ENCODE measurements at places on chromosomes 5 and 9.

- DNase-seq: no peak
Measured at GRCh38 chr5:27377626-27378025, 339.2 kb upstream of the CDH9 start.

DNA sequence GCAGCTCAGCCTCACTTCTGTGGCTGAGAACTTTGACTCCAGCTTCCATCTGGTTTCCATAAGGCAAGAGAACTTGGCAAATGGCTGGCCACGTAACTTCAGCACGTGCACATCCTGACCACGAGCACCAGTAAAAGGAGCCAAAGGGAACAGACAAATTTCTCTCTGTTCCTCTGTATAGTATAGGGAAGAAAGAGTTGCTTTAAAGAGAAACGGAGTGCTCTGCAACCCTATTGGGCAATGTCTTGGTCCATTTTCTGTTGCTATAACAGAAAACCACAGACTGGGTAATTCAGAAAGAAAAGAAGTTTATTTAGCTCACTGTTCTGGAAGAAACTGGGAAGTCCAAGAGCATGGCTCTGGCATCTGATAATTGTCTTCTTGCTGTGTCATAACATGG is 558.7 kb downstream of the ACTL7B start:
- DNase-seq: no peak

DNA sequence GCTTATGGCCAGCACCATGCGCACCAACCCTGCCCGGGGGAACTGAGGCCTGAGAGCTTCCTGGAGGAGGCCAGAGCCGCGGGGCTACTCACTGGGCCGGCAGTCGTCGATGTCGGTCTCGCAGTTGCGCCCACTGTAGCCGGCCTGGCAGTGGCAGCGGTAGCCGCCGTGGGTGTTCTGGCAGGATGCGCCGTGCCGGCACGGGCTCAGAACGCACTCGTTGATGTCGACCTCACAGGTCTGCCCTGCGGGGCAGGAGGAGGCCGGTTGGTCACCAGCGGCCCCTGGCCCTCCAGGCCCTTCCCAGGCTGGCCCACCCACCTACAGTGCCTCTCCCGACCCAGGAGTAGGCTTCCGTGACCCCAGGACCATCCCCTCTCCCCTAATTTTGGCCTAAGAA is 27.7 kb upstream of the SEC16A start:
- no peak for DNase-seq

DNA sequence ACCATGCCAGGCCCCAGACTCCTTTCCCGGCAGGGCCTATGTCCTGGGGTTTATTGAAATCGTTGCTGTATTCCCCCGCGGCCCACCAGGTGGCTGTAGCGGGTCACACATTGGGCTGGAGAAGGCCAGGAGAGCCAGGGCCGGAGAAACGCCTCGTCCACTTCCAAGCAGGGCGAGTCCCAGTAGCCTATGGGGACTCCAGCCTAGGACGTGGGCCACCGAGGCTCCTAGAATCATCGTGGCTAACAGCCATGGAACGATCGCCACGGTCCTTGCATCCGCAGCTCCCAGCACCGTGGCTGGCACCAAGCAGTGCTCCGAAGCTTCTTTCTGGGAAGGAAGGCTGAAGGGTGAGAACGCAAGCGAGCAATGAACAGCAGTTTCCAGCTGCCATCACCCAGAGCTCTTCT is 87.7 kb downstream of the ENTREP1 start:
- no peak for DNase-seq

GRCh38 chr9:76704593-76705204 is 59.5 kb upstream of the PCA3 start:
- DNase-seq: no peak

- no peak for DNase-seq
Measured at GRCh38 chr5:32182463-32183063, 8.4 kb upstream of the GOLPH3 start.

DNA sequence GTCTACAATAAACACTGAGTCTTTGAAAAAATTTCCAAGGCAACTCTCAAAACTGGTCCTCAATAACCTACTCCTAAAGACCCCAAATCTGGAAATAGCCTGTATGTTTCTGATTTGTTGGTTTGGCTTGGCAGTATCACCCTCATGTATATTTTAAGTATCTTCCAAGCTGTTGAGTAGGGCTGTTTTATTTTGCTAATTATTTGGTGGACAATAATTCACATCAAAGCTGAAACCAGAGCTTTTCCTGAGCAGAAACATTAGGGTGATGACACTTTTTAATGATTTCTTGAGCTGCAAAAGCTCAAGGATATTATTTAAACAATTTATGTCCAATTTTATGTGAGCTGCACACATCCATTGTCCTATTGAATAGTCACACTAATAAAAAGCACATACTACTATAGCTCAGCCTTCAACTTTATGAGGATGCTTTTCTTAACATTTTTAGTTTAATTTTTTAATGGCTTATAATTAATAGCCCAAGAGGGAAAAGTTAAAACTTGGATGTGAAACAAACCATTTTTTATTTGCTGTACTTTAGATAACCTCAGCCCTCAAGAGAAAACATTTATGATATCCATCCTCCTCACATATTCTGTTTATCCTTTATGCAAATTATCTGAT is 393.1 kb downstream of the TAF11L14 start:
- no peak for DNase-seq

DNA sequence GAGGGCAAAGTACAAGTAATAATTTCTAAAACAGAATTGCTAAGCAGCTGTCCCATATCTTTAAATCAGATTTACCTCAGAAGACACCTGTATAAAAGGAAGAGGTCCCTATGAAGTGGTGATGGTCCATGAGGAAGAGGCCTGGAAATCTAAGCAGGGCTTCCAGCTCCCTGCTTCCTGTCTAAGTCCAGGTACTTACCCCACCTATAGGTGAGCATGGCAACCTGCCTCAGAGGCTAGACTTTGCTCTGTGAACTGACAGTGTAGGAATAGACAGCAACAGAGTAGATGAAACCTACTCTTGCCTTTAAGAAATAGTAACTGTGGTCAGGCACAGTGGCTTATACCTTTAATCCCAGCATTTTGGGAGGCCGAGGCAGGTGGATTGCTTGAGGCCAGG is 55.8 kb upstream of the ARRDC3 start:
- no peak for DNase-seq

- no peak for DNase-seq
Measured at GRCh38 chr5:83015676-83016075, 61.5 kb downstream of the TMEM167A start.

DNA sequence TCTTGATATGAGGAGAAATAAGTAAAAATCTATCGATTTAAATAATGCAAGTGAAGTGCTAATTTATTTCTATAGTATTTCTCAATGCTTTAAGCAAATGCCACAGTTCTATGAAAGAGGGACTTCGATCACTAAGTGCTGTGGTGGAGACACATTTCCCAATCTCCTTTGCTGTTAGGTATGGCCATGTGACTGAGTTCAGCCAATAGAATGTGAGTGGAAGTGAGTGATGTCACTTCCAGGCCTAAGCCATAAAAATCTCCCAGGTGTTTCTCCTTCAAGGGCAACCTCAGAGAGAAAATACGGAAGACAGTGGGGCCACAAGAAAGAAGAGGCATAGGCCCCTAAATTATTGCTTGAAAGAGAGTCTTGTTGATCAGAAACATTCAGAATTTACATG is 100.3 kb upstream of the ANKH start:
- DNase-seq: no peak

- DNase-seq: no peak
Measured at GRCh38 chr5:89286320-89286719, 403.3 kb upstream of the MEF2C start.
